SW 1271 (cell line): ENCODE measurements at places on chromosomes 2 and 18.

GRCh38 chr2:27164960-27165763 lies 16.4 kb downstream of the TCF23 start:
- no peak for DNase-seq

GRCh38 chr18:23547306-23547705 lies 39.0 kb downstream of the NPC1 start:
- no peak for DNase-seq

DNA sequence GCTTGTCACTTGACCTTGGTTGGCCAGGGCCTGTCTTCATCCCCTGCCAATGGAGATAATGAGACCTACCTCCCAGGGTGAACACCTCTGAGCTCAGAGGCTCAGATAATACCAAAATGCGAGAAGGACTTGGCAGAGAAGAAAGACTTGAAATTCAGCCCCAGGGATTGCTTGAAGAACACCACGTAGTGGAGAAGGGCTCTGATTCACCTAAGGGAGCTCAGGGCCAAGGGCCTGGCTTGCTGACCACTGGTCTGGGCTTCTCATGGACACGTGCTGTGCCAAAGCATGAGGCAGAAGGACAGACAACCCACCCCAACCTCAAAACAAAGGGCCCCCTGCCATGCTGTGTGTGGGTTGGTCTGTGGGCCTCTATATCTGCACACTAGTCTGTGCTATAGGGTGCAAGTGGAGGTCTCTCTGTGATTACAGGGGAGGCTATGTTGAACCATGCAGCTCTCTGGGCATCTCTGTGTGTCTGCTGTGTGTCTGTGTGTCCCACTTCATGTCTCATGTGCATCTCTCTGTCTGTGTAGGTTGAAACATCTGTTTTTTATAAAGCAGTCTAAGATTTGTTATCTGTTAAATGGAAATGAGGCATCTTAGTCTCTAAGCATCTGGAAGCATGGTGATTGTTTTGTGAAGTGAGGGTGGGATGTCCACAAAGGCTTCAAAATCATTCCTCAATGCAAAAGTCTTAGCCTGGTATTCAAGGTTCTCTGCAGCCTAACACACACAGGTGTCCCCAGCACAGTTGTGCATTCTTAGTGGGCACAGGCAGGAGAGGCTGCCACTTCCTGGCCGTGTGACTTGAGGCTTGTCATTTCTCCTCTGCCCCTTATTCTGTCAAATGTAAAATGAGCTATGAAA lies 61.0 kb upstream of the EPAS1 start:
- no peak for DNase-seq

- DNase-seq = no peak
Observed at GRCh38 chr2:84293791-84294380, 165.2 kb downstream of the SUCLG1 start.

DNA sequence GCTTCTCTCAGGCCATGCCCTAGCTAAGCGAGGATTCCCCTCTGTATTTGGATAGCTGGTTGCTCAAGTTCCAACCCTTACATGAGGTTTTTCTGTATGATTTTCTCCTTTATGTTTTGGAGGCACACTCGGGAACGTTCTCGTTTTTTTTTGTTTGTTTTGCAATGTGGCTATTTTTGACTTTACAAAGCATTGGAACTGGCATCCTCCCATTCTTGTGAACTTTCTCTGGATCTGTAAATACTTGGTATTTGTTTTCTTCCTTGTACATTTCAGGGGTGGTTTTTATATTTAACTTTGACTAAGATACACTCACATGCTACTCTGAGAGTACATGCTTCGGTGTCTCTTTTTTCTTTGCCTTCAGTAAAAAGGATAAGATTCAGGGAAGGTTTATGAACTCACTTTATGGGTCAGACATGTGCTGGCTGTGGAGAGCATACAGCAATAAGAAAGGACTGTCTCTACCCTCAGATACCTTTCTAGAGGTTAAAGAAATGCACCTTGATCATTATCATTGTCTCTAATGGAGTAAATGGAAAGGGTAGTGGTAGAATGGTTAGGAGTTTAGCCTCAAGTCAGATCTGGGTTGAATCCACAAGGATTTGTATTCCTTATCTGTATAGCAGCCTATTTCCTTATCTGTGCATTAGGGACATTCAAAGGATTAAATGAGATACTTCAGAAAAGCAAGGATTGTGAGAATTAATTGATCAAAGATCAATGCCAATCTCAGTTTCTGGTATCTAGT lies 61.9 kb downstream of the MEIS1 start:
- no peak for DNase-seq

- DNase-seq = no peak
Observed at GRCh38 chr2:60106836-60107529, 446.5 kb downstream of the BCL11A start.

- DNase-seq = no peak
Observed at GRCh38 chr2:112143150-112143549, 5.0 kb downstream of the FBLN7 start.

GRCh38 chr2:203809084-203809521 lies 58.5 kb upstream of the CTLA4 start:
- no peak for DNase-seq

GRCh38 chr18:51668607-51669006 lies 471.1 kb upstream of the MEX3C start:
- DNase-seq = no peak

GRCh38 chr2:229486673-229487072 lies 215.6 kb upstream of the PID1 start:
- DNase-seq = no peak

DNA sequence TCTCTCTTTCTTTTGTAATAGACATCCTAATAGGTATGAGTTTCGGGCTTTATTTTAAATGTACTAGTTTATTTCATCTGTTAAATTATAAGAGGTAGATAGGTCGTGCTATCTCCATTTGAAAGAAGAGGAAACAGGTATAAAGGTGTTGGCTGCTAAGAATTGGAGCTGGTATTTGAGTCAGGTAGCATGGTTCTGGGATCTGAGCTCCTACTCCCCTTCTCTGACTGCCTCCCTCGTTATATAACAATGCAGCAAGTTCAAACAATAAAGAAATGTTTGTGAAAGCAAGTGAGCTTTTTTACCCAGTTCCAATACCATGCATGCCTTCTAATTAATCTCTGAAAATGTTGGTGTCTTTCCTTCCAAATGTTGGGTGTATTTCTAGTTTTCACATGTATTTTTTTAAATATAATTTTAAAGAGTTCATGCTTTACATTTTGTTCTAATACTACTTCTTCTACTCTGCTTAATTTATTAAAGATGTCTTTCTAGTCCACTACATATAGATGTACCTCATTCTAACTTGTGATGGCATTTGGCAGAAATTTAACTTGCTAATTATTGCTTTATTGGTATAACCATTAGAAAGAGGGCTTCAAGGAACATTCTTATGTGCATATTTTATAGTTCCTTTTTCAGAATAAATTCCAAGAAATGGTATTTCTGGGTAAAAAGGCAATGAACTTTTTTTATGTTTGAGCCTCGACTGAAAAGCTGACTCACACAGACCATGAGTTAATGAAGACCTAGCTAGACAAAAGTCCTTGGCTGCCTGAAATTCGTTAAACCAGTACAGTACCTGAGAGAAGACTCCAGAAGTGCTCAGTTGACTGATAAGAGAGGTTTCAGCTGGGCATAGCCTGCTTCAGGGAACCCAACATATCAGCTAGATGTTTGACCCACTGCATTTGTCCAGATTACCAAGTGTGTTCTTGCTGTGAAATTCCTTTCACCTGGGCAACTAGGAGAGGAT lies 133.5 kb downstream of the CERS6 start:
- no peak for DNase-seq

- DNase-seq = peak; percentile 6
Observed at GRCh38 chr18:36354989-36355388, 57.5 kb downstream of the FHOD3 start.

- DNase-seq = no peak
Observed at GRCh38 chr2:120258196-120258595, 5.5 kb downstream of the RALB start.

- no peak for DNase-seq
Observed at GRCh38 chr2:100948942-100949811, 52.9 kb upstream of the RPL31 start.

DNA sequence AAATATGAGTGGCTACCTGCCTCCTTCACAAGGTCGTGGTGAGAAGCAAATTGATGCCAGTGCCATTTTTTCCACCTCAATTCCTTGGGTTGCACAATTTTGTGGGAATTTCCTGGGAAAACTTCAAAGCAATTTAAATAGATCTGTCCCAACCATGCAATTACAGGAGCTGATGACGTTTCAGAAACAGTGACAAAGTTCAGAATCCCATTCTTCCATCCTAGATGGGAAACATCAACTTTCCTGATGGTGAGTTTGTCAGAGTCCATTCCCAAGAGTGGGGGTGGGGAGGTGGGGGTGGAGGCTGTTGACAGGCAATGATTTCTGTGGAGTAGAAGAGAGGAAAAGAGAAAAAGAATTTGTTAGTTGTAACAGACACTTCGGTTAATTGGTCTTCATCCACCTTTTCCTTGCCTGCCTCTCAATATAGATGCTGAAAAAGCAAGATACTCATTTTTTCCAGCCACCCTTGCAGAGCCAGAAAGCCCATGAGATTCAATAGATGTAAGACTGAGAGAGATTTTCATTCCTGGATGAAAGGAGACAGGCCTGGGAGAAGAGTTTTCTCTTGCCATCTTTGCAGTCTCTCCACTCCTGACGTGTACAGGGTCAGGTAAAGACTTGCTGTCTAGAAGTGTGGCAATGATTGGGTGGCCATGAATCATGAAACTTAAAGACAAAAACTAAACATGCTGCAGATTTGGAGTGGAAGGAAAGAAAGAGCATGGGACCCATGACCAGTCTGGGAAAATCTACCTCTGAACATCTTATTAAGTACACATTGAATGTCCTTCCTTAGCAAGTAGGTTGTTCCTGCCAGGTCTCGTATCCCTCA lies 47.3 kb downstream of the SOCS6 start:
- DNase-seq = no peak

DNA sequence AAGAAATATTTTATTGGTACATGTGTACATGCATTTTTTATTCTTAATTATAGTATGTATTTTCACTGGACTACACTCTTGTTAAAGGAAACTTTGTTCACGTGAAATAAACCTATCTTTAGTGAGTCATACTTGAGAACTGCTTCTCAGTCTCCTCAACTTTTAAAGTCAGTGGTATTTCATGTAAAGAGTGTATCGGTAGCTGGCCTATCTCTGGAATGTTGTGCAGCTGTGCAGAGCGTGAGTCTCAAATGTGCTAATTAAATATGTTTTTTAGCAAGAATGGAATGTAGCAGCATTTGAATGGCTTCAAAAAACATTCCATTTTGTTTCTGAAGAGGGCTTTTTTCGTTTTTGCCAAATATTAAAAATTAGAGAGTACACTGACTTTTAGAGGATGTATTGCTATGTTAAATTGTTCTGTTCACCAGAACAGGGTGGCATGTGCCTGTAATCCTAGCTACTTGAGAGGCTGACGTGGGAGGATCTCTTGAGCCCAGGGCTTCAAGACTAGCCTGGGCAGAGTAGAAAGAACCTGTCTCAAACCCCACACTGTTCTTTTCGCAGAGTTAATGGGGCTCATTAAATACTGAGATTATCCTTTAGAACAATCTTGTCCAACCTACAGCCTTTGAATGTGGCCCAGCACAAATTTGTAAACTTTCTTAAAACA lies 14.3 kb downstream of the SPTBN1 start:
- DNase-seq = no peak

DNA sequence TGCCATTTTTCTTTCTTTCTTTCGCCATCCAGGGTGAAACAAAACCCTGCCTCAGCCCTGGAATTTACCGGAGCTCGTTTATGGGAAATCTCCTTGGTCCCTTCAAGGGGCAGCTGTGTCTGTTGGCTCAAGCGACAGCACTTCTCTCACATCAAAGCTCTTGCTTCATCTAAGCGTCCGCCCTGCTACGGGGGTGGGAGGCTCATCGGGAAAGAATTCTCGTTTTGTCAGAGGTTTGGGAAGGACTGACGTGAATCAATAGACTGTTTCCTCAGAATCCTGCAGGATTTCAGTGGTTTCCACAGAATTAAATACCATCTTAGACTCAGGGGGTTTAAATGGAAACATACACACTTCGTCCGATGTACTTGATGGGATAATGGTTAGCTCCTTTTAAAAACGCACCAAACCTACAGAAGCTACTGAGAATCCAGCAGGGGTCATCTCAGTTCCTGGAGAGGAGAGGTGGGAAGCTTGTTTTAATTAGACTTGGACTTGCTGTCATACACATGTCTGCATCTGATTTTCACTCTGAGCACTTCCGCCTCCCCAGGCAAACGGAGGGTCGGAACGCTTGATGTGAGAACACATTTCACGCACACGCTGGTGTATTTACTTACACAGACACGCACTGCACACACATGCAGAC lies 91.6 kb downstream of the ASB1 start:
- no peak for DNase-seq

GRCh38 chr2:157355618-157356017 lies 30.0 kb upstream of the ERMN start:
- DNase-seq = no peak

- no peak for DNase-seq
Observed at GRCh38 chr2:181892799-181893435, 1.4 kb downstream of the ITPRID2 start.
